ENCODE measurements at places on chromosomes 1 and 21.

DNA sequence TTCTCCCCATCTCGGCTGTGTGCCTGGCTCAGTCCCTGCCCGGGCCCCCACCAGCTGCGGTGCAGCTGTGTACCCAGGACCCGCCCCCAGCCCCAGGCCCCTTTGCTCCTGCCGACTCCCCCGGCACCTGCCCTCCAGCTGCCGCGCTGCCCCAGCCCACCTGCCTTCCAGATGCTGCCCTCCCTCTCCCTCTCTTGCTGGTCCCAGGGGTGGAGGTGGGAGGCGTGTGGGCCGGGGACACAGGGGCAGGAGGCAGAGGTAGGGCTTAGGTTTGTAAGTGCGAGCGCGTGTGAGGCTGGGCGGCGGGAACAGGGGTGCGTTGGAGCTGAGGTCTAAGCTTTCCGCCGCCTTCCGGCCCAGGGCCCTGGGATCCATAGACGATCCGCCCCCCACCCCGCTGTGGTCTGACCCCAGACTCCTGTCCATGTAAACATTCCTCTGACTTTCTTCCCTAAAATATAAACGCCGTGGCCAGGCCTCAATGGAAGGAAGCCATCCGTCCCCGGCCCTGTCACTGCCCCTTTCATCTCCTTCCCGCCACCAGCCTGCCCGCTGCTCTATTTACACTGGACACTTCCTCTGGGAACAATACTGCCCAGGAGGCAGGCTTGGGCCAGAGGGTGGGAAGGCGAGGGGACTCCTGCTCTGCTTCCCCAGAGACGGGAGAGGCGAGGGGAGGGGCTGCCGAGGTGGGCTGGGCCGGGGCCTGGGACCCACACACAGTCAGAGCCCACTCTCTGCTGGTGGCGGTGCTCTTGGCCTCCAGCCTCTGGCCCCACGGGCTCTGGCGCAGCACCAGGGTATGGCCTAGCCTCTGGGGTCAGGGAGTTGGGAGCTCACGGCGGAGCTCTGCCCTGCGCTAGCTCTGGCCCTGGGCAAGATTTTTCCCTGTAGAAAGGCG lies 128.3 kb downstream of the CASZ1 start:
- no peak for DNase-seq

DNA sequence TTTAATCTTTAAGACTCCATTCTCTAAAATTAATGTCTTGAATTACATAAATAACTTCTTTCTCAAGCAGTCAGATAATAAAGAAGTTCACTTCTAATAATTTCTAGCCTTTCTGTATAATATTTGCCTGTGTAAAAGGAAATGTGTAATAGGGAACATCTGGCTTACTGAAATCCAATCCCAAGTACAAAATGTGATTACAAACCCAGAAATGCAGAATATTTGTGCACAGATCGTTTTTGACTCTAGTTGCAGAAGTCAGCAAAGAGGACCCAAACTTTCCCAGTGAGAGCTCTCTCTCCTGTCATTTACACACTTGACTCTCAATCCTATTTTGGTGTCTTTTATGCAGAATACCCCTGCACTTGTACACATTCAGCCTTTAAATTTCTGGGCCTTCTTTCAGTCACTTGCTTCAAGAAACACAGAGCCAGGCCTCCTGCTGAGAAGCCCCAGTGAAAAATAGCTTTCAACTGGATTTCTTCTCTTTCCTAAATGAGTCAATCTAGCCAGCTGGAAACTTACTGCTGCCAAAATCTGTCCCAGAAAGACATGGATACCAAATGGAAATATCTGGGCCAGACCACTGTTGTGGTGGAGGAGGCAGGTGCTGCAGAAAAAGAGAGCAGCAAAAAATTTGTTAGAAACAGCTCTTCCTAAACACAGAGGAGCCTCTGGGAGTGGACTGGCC lies 68.5 kb upstream of the ADAM30 start:
- no peak for DNase-seq

DNA sequence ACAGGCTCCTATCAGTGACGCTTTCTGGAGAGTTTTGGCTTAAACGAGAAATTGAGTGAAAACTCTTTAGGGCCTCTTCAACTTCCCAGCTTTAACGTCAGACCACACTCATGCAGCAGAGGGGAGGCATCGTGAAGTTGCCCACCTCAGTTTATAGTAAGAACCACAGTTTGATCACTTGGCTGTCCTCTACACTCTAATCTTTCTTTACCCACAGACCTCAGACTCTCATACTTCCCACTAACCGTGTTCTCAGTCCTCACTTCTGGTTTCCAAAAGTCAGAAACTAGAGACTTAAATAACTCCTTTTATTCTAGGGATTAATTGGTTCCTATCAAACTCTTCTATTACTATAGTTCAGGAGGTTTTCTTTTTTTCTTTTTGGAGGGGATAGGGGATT lies 302.2 kb downstream of the NTNG1 start:
- no peak for DNase-seq

- no peak for DNase-seq
These were observed 22.9 kb upstream of the MTF2 start for GRCh38 chr1:93056214-93056613.

DNA sequence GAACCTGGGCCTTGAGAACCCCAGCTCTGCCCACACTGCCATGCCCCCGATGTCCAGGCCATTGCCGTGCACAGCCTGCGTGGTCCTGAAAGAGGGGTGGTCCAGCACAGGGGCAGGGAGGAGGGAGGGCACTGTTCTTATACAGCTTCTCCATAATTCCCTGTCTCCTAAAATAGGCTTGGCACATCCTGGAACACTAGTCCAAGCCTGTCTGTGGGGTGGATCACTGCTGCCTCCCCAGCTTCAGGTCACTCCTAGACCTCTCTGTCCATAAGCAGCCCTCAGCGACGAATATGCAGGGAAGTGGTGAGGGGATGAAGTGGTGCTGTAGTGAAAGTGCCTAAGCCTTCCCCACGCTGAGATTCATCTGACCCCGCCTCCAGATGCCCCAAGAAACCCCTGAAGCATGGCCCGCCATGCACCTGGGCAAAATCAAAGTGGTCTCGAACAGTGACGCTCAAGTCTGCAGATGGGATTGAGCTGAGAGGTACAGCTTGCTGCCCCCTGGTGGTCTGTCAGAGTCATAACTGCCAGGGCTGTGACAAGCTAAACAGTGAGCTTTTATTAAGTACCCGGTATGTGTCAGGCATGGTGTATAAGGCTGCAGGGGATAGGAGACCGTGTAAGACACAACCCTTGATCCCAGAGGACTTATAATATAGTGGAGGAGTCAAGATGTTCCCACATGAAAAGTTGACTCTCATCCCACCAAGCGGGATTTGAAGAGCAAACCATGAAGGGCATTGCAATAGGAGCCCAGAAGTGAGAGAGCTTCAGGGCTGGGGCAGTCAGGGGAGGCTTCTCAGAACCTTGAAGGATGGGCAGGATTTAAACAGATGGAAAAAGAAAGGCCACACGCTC lies 66.6 kb downstream of the FAM163A start:
- DNase-seq, result peak; percentile 78

GRCh38 chr1:229037806-229038405 lies 233.0 kb upstream of the RAB4A start:
- no peak for DNase-seq

- no peak for DNase-seq
These were observed 2.5 kb downstream of the LIN9 start for GRCh38 chr1:226306425-226306824.

DNA sequence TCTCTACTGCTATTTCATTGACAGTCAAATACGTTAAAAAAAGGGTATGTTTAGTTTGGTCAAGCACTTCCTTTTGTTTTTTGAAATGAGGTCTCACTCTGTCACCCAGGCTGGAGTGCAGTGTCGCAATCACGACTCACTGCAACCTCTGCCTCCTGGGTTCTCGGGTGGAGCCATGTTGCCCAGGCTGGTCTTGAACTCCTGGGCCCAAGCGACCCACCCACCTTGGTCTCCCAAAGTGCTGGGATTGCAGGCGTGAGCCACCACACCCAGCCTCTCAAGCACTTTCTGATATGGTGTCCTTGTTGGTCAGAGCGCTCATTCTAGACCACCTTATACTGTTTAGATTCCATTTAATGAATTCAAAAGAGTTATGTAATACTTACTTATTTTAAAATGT lies 20.9 kb upstream of the RHBDL2 start:
- no peak for DNase-seq

DNA sequence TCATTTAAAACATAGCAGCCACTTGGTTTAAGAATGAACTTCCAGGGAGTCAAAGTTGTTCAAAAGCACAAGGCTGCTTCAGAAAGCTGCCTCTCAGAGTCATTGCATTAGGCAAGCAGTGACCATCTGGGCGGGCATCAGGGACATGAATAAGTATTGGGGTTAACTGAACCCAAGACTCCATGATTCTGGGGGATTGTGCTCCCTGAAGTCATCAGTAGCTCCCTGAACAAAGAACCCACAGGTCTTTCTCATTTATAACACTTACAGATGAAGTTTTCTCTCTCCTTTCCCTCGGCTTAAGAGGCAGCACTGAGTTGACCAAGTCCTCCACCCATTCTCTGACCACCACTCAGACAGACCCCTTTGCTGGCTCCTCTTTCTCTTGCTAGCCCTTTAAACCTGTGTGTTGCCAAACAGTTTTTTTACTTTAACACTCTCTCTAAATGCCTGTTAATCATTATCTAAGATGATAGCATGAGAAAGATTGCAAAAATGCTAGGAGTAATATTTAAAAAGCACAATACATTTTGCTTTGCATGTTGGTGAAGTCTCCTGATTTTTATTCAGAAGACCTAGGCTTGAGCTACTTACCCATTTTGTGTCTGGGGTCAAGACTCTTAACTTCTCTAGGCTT lies 77.0 kb upstream of the ARHGAP29 start:
- DNase-seq, result no peak

DNA sequence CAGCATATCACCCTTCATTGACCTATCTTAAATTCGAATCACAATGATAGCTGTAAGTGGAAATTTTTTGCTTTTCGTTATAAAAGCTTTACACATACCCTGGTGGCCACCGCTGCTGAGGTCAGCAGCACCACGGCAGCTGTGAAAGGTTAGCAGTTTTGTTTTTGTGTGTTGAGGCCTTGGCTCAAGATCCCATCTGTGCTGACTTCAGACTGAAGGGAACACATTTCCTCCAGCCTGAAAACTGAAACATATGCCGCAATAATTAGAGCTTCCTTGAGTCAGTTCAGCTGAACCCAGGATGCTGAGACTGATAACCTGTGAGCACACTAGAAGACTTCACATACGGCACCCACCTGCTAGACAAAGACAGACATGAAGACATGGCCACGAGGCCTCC lies 103.0 kb downstream of the SMYD3 start:
- no peak for DNase-seq
